ENCODE measurements at places on chromosomes 6 and 20.
A peak's percentile ranks its signal among the peaks of the same experiment; 100 is the strongest.

DNA sequence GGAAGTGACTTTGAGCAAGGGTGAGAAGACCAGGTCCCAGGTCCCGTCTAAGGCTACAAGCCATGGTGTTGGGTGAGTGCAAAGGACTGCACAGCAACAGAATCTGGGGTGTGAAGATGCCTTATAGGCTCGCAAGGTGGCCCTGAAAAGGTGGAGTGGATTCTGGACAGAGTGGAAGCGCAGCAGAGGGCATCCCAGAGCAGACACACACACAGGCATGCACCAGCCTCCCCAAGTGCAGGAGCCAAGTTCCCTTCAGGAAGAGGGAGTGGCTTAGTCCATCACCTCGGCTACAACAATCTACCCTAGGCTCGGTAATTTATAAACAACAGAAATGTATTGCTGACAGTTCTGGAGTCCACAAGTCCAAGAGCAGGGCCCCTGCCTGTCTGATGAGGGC lies 180.1 kb upstream of the PDE10A start:
- DNase-seq: no peak

GRCh38 chr6:149217466-149217888 lies 100.0 kb upstream of the TAB2 start:
- DNase-seq: no peak

DNA sequence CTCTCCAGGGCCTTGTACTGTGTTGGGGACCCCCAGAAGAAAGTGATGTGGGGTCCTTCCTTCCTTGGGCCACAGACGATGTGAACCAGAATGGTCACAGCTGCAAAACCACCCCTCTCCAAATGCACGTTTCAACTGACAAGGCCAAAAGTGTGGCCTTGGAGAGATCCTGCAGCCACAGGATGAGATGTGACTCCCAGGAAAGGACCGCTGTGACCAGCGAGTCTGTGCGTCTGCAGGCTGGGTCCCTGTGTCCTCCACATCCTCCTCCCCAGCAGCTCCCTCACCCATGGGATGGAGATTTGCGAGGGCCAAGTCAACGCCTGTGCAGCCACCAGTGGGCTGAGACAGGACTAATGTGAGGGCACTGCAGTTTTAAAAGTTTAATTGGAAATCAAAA lies 247.0 kb downstream of the ERMARD start:
- no peak for DNase-seq

GRCh38 chr6:26223650-26224546 lies 136.7 kb downstream of the HFE start:
- no peak for DNase-seq

DNA sequence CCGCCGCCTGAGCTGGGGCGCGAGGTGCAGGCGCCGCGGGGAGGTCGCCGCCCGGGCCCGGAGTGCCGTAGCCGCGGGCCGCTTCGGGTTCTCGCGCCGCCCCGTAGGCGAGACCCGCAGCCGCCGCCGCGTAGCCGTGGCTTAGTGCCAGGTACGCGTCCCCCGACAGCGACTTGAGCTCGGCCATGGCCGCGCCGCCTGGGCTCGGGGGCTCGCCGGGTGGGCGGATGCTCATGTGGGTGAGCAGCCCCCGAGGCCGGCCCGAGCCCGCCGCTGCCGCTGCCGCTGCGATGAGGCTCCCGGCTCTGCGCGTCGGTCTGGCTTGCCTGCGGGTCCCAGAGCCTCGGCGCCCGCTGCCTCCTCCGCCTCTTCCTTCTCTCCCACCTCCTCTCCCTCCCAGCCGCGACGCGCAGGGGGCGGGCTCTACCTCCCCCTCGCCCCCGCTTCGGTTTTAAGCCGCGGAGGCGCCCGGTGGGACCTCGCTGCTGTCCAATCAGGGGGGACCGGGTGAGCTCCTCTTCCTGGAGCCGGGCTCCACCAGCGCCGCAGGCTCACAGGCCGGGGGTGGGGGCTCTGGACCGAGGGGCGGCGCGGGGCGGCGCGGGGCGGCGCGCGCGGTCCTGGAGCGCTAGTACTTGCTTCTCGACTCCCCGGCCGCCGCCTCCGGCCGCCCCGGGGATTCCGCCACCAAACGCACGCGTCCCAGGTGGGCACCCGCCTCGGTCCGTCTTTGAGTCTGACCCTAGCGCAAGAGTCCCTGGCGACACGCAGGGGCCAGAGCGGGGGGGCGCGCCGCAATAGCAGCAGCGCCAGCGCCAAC lies at the start of gene BHLHE23:
Gene BHLHE23 (minus strand): TSS at position 425 of the 820 bp plus-strand sequence. CDS start 190 bp downstream, at position 235.
- peak; percentile 27 for DNase-seq

- DNase-seq: no peak
Observed at GRCh38 chr6:116283191-116283590, 3.5 kb upstream of the TSPYL1 start.
